ENCODE measurements at places on chromosomes 2 and 18.

DNA sequence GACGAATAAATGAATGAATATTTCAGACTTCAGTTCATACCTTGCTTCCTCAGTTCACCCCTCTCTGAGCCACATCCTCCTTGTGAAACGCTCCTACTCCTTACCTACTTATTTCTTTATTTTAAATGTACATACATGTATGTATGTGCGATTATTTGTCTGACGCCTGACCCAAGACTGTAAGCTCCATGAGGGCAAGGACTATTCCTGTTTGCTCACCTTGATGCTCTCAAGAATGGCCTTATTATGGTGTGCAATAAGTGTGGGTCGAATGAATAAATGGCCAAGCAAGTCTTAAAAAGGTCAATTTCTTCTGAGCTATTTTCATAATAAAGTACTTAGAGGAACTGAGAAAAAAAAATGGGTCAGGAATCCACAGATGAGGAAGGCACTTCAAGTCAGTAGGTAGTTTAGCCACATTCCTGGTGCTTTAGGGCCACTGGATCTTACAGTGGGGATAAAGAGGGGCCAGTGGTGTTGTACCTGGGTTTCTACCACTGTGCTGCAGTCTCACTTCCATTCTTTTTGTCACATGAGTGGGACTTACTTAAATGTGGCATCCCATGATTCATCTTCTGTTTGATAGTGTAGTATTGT, 74.7 kb downstream of the SDC1 start:
- DNase-seq, result no peak

DNA sequence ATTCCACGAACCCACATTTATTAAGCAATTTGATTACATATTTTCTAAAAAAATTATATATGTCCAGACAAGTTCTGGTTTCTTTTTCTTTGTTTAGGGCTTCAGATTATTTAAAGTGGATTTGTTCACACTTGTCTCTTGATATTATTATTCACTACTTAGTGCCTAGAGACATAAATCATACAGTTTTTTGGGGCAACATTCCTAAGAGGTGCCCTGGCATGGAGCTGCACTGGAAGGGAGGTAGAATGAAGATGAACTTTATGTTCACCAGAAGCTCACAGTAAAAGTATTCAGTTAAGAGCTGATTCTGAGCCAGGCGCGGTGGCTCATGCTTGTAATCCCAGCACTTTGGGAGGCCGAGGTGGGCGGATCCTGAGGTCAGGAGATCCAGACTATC, 762.7 kb upstream of the TMEFF2 start:
- DNase-seq, result no peak

DNA sequence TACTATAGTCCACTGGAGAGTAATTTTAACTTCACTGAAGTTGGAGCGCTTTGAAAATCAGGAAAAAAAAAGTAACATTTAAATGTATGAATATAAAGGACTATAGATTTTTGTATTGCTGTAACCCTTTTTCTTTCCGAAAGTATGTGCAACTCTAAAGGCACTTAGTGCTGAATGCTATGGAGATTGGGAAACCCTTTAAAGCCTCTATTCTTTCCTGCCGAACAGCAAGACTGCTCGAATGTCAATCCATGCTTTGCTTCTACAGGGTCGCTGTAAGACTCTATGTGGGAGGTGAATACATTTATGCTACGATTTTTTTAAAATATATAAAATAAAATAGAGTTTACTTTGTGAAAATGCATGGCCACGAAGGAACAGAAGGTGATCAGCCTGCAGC, 825 bp downstream of the GRB14 start:
- no peak for DNase-seq

- DNase-seq, result no peak
Observed at GRCh38 chr2:79952616-79953015, 351.9 kb downstream of the LRRTM1 start.

DNA sequence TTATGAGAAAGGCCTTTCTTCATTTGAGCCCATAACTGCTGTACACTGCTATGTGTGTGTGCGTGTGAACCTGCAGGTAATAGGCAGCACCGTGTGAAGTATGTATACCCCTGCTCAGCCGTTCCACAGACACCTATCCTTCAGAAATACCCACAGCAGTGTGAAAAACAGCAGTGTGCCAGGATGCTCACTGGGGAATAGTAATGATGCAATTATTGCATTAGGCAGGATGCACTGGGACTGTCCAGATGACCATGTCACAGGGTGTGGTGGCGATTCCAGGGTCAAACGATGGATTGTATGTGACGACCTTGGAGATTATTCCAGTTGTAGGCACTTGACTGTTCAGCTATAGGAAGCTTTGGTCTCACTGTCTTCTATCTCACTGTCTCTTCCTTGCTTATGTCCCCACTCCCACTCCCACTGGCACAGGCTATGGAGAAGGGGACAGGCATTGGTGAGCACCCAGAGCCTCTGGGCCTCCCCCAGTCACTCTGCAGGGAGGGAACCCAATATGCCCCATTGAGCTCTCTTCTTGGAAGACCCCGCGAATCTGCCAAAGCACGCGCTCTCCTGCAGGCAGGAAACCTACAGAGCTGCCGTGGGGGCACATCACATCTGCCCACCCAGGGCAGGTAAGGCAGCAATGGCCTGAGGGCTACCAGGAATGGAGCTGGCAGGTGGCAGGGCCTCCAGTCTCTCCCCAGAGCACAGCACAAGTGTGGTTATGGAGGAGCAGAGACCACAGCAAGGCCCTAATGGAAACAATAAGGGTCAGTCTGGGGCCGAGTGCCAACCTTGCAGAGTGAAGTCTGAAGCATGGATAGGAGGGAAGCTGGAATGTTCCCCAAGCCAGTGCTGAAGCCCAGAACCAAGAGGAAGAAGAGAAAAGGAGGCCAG, 518.9 kb upstream of the RAB6C start:
- DNase-seq, result no peak

GRCh38 chr2:164703915-164704706, 82.8 kb upstream of the GRB14 start:
- DNase-seq, result no peak

- DNase-seq, result no peak
Observed at GRCh38 chr2:63131196-63131595, 80.6 kb downstream of the OTX1 start.

- DNase-seq, result no peak
Observed at GRCh38 chr18:77529492-77530176, 280.0 kb downstream of the GALR1 start.

DNA sequence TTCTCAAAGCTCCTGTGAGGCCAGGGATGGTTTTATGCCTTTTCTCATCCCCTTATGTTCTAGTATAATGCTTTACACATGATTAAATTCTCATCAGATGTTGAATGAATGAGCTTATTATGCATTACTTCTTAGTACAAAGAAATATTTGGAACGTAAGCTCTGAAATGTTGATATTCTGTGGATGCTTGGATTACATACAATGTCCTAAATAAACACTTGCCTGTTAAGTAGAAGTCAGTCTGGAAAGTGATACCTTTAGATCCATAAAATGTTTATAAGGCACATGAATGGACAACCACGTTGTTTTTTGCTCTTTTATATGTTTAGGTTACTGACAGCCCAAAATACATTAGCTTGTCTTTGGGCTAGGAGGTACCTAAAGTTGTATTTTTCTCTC, 248.6 kb downstream of the NEDD4L start:
- no peak for DNase-seq

DNA sequence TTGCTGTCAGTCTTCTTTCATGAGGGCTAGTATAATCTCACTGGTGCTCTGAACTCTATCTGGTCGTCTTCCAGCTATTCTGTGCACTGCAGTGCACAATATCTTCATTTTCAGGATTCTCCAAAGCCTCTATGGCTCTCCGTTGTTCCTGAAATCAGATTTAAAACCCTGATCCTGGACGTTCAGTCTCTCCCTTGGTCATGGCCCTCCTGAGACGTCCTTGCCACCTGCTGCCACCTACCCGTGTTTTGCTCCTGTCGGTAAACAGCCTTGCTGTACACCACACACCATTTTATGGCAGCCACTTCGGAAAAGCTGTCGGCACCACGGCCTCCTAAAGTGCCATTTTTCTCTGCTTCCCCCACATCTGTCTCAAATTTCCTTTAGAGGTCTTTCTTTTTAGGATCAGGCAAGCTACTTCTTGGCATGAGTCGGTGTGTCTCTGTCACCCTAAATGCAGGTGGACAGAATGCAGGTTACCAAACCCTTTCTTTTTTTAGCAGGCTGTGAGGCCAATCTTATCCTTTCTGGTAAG, 170.0 kb downstream of the HRH4 start:
- DNase-seq, result no peak

DNA sequence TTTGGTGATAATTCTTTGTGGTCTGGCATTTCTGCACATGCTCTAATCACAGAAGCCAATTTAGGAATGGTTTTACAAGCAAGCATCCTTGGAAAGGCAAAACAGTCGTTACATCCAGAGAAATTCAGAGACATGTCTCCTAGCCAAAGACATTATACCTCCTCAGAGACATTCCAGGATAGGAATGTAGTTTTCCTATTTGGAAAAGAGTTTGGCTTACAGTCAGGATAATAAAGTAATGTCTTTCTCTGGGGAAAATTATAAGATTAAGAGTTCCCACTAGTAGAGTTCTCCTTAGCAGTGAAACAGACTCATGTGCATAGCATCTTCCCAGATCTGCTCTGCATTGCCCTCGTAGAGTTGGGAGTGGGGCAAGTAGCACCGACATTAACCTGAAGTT, 753.6 kb upstream of the TMEFF2 start:
- DNase-seq, result no peak

- DNase-seq, result no peak
Observed at GRCh38 chr2:66095820-66096345, 339.0 kb upstream of the MEIS1 start.

GRCh38 chr2:67898595-67898994, 164.2 kb downstream of the C1D start:
- no peak for DNase-seq

GRCh38 chr2:38147333-38148121, 71.6 kb upstream of the CYP1B1 start:
- DNase-seq, result no peak
